Activated CD4-positive, alpha-beta T cell treated with anti-CD3 and anti-CD28 coated beads for 36 hours (primary cell): ENCODE measurements at places on chromosomes 11 and 22. TPM values are rescaled to one million over a fixed set of nuclear protein-coding genes. Genes with fewer than 3 reads are reported as not detected.

GRCh38 chr22:23752750-23753149, 1.5 kb downstream of the VPREB3 start:
- DNase-seq: no peak
- no peak overlapping the region for H3K4me3 ChIP-seq
- no peaks in the 10 kb centered on the region for H3K36me3 ChIP-seq
- peaks cover 2% of the 10 kb centered on the region for H3K27me3 ChIP-seq
- H3K27ac ChIP-seq: no peak overlapping the region

The TRIM49 gene
- not detected for total RNA-seq

The ZFP91 gene
- 44.0 TPM for total RNA-seq

The CELSR1 gene
- total RNA-seq: 0.46 TPM

GRCh38 chr11:111334532-111335502, 36.5 kb downstream of the POU2AF3 start:
- no peak overlapping the region for H3K4me3 ChIP-seq
- no peak for DNase-seq
- no peaks in the 10 kb centered on the region for H3K36me3 ChIP-seq
- H3K27ac ChIP-seq: no peak overlapping the region

DNA sequence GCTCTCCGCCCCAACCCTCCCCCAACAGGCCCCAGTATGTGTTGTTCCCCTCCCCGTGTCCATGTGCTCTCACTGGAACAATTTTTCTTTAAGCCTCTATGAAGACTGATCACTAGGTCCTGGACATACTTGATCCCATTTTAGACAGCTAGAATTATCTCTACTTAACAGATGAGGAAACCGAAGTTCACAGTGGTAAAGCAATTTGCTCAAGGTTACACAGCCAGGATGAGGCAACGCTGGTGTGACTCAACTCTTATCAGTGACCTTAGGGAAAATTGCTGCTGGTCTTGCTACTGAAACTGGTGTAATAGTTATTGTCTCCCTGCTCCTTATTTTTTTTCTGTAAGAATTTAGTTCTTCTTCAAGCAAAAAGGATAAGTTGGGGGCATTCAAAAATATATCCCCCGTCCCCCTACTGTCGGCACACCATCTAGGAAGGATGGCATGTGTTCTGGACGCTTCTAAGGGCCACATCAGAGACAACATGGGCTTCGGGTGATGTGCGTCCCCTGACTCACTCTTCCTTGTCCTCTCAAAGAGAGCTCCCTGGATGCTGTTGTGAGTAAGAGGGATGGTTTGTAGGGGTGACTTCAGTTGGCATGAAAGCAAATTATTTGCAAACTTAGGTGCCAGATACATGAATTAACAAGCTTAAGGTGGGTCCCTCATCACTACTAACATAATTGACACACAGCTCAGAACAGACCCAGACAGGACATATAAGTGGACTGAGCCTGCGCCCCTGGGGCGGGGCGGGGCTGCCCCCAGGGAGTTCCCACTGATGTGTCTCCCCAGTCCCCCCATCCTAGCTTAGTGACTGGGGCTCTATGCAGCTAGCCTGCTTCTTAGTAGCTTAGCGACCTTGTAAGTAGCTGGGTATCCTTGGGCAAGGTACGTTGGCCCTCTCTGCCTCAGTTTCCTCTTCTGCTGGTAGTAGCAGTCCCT, 23.6 kb upstream of the ALX4 start:
- peaks cover 39% of the 10 kb centered on the region for H3K27me3 ChIP-seq
- no peak overlapping the region for H3K4me3 ChIP-seq
- no peak for DNase-seq

DNA sequence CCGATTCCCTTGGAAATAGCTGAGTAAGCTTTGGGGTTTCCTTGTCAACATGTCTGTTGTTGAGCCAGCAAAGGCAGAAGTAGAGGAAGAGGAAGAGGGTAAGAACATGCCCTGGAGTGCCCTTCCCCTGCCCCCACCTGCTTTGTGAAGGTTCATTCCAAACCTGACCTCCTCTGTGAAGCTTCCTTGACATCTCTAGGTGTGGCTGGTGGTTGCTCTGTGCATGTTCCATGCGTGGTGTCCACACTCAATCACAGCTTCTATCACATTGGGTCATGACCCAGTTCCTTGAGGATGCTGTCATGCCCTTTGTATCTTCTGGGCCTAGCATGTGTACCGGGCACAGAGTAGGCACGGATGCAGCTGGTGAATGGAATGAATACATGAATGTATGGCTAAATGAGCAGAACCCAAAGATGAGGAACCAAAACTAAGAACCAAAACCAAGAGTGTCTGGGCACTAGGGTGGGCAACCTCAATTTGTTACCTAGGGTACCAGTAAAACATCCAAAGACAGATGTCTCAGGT, 23.7 kb upstream of the FXYD6 start:
- H3K27ac ChIP-seq: no peak overlapping the region
- no peak overlapping the region for H3K4me3 ChIP-seq
- no peak for DNase-seq
- H3K4me1 ChIP-seq: no peaks in the 10 kb centered on the region
- no peaks in the 10 kb centered on the region for H3K27me3 ChIP-seq

The OR52I2 gene
- total RNA-seq: not detected

DNA sequence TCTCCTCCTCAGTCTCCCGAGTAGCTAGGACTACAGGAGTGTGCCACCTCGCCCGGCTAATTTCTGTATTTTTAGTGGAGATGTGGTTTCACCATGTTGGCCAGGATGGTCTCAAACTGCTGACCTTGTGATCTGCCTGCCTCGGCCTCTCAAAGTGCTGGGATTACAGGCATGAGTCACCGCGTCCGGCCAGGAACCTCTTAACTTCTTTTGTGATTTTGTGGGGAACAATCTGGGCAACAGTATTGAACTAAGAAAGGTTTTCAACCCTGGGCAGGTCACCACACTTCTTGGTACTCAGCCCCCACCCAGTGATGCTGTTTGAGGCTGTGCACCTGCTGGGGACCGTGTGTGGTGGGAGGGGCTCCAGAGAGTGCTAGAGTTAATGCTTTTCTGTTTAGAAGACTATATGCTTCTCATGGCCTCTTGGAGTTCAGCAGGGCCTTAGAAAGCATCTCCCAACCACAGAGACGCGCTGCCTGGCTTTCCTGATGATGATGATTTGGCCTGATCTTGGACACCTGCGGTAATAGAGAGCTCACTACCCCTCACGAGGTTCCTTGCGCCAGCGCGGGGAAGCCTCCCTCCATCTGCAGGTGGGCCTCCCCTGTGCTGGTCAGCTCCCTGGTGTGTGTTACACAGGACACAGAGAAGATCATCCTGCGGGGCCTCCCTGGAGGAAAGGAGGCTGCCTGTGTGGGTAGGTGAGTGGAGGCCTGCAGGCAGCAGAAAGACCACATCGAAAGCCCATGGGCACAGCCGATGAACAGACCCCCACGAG, 1.2 kb downstream of the DENND6B start:
- no peaks in the 10 kb centered on the region for H3K36me3 ChIP-seq
- no peak overlapping the region for H3K27ac ChIP-seq
- peaks cover 3% of the 10 kb centered on the region for H3K27me3 ChIP-seq
- H3K4me1 ChIP-seq: peaks cover 11% of the 10 kb centered on the region

GRCh38 chr11:14784230-14784629, 107.8 kb downstream of the CYP2R1 start:
- H3K27me3 ChIP-seq: no peaks in the 10 kb centered on the region
- no peak overlapping the region for H3K4me3 ChIP-seq
- H3K36me3 ChIP-seq: peaks cover 47% of the 10 kb centered on the region
- no peak for DNase-seq
- H3K27ac ChIP-seq: peak overlapping the region; percentile 53
- H3K4me1 ChIP-seq: peaks cover 34% of the 10 kb centered on the region

The APOBEC3A gene
- total RNA-seq: not detected

- H3K4me3 ChIP-seq: no peak overlapping the region
- peaks cover 12% of the 10 kb centered on the region for H3K36me3 ChIP-seq
- H3K4me1 ChIP-seq: peaks cover 27% of the 10 kb centered on the region
- H3K27ac ChIP-seq: peak overlapping the region; percentile 27
- H3K27me3 ChIP-seq: no peaks in the 10 kb centered on the region
These were observed 2.0 kb upstream of the C11orf42 start for GRCh38 chr11:6203327-6203726.

- no peak overlapping the region for H3K4me3 ChIP-seq
- no peak overlapping the region for H3K27ac ChIP-seq
- H3K27me3 ChIP-seq: no peaks in the 10 kb centered on the region
- DNase-seq: no peak
These were observed 36.4 kb downstream of the RAB30 start for GRCh38 chr11:83035070-83035854.
